ENCODE measurements at places on chromosomes 3 and 15.

- DNase-seq = no peak
Observed at GRCh38 chr3:185363662-185364203, 797 bp downstream of the MAP3K13 start.

DNA sequence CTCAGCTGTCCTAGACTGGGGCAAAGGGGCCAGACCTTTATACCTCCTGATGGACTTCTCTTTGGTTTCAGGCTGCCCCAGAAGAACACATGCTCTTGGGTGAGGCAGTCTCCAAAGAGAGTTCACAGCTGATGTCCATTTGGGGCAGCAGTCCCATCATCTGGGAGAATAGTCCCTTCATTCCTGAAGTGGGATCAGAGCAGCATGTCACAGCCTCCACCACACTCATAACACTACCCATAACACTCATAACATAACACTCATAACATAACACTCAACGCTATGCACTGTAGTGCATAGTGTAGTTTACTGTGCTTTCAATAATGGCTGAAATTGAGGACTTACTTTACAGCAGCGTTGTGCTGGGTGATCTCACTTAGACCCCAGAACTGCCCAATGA lies 36.7 kb upstream of the PLCL2 start:
- no peak for DNase-seq

DNA sequence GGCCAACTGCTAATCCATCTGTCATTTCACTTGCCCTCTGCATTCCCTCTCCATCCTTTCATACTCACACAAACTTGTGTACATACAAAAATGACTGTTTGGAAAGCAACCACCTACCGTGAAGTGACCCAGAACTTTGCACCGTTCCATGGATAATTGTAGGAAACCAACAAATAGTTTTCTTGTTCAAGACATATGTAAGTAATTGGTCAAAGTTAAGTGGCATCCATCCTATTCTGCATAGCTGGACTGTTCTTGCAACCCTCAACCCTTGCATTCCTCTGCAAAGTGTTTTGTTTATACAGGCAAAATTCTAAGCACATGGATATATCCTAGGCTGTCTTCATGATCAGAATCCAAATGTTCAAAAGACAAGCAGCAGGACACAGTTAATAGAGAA lies 592.5 kb downstream of the MECOM start:
- DNase-seq = no peak

GRCh38 chr3:24608701-24609390 lies 114.2 kb upstream of the THRB start:
- DNase-seq = no peak

DNA sequence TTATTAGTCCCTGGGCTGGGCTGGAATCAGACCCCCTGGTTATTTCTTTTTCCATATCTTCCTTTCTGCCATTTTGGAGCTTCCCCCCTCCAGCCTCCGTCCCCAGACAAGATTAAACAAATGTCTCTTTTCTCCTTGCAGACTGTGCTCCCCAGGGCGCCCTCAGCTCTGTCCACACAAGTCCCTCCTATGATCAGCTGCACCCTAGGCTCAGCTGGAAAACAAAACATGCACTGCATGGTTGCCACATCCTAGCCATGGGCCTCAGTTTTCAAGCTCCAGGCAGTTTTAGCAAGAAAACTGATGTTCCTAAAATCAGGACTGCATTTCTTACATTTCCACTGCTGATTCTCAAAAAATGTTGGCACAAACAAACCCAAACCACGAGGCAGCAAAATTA lies 23.5 kb upstream of the RFTN1 start:
- DNase-seq = no peak
